Heart right ventricle (tissue), 16 donors: ENCODE measurements at places on chromosomes 2 and 18. TPM values are rescaled to one million over a fixed set of nuclear protein-coding genes. Genes with fewer than 3 reads are reported as not detected.

DNA sequence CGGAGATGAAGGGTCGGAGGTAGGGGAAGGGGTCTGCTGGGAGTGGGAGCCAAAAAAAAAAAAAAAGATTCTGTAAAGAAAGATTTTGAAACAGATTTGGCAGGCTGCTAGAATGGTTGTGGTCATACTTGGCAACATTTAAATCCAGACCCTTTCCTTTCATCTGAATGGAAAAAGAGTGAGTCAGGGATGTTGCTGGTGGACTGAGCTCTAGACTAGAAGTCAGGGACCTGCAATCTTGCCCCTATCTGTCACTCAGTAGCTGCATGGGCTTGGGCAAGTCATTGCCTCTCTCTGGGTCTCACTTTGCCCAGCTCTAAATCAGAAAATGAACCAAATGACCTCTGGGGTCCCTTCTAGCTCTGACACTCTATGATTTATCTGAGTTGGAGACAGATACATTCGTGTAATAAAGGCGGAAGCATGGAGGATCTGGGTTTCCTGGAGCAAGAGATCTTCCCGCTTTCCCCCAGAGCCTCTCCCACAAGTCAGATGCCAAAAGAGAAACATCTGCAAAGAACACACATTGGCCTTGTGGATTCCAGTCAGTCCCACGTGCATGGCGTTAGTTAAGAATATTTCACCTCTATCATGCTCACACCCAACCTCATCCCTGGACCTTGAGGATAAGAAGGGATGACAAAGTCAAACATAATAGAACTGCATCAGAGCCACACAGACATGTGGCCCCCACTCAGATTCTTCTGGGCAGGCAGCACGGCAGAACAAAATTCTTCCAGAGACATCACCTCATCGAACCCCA is 58.5 kb downstream of the ADD2 start:
- no peak for DNase-seq

DNA sequence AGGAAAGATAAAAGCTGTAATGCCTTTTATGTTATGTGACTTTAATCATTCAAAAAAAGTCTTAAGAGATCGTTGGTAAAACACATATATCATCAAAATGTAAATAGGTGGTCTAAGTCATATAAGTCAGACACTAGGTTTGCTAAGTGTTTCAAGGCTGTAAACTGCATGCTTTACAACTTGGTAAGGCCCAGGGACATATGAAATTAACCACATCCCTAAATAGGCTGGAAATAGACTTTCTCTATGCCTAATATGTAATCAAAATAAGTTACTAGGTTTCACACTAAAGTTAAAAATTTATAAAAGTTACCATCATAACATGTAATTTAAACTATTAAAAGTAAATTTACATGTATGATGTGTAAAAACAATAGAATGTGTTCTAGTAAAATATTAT is 946.3 kb upstream of the LRATD1 start:
- DNase-seq: no peak

Gene TMEM198
- 3.5 TPM for total RNA-seq

Gene LOXHD1
- total RNA-seq: 0.77 TPM
